ENCODE measurements at places on chromosomes 7 and 10.

- no peak for DNase-seq
Observed at GRCh38 chr7:23346316-23346715, 47.2 kb downstream of the MALSU1 start.

GRCh38 chr7:1961701-1962276 is 271.0 kb downstream of the MAD1L1 start:
- no peak for DNase-seq

DNA sequence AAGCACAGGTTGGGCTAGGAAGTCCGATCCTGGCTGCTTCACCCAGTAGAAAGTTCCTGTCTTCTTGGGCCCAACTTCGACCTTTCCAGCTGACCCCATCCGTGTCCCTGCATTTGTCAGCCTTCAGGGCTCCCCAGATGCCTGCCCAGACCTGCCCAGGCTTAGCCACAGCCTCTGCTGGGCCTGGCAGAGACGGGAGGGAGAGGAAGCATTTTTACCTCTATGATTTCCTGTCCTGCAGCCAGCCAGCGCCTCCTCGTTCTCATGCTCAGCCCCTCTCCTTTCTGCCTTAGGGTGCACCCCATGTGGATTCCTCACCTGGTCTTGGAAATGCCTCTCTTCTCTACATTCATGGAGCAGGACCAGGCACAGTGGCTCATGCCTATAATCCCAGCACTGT is 3.7 kb downstream of the METTL27 start:
- DNase-seq = no peak

- DNase-seq = no peak
Observed at GRCh38 chr7:35993676-35994606, 159.1 kb upstream of the EEPD1 start.

DNA sequence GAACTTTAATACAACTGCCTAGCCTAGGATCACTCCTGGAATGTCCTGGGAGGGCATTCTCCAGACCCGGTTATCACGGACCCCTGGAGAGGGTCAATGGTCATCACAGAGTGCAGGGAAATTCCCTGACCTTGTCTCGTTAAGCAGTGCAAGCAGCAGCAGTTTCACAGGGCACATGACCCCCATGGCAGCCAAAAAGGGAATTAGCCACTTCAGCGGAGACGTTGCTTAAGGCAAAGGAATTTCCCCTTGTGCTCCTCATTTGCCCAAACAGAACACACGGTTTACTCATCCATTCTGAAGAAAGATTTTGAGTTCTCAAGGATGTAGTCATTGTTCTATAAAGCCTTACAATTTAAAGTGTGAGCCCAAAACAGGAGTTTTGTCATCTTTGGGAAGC is 260.3 kb downstream of the SNX13 start:
- no peak for DNase-seq

- no peak for DNase-seq
Observed at GRCh38 chr10:105170521-105170920, 529.4 kb downstream of the SORCS3 start.

DNA sequence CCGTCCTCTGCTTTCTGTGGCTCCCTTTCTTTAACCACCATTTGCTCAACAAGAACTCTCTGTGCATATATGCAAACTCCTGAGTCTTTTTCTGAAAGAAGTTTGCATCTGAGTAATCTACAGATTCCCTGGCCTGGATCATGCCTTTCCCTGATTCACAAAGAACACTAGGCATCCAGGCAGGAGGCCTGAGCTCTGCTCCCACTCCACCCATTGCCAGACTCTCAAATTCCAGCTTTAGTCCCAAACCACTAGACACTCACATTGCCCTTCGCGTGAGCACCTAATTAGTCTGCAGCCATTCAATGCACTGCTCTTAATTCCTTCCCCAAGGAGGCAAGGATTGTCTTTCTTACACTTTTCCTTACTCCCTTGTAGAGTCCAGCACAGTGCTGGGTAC is 60.9 kb downstream of the ABCC2 start:
- DNase-seq = no peak

GRCh38 chr10:133475425-133475734 is 21.6 kb downstream of the SCART1 start:
- DNase-seq = no peak

DNA sequence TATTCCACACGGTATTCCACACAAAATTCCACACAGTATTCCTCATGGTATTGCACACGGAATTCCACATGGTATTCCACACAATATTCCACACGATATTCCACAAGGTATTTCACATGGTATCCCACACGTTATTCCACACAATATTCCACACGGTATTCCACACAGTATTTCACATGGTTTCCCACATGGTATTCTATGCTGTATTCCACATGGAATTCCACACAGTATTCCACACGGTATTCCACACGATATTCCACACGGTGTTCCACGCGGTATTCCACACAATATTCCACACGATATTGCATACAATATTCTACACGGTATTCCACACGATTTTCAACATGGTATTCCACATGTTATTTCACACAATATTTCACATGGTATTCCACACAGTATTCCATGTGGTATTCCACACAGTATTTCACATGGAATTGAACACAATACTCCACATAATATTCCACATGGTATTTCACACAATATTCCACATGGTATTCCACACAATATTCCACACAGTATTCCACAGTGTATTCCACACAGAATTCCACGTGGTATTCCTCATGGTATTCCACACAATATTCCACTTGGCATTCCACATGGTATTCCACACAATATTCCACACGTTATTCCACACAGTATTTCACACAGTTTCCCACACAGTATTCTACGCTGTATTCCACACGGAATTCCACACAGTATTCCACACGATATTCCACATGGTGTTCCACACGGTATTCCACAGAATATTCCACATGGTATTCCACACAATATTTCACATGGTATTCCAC is 136.0 kb upstream of the CHST15 start:
- DNase-seq = no peak

GRCh38 chr7:66903360-66904062 is 17.5 kb upstream of the TMEM248 start:
- no peak for DNase-seq

- DNase-seq = no peak
Observed at GRCh38 chr7:82044497-82045080, 274.7 kb upstream of the HGF start.

DNA sequence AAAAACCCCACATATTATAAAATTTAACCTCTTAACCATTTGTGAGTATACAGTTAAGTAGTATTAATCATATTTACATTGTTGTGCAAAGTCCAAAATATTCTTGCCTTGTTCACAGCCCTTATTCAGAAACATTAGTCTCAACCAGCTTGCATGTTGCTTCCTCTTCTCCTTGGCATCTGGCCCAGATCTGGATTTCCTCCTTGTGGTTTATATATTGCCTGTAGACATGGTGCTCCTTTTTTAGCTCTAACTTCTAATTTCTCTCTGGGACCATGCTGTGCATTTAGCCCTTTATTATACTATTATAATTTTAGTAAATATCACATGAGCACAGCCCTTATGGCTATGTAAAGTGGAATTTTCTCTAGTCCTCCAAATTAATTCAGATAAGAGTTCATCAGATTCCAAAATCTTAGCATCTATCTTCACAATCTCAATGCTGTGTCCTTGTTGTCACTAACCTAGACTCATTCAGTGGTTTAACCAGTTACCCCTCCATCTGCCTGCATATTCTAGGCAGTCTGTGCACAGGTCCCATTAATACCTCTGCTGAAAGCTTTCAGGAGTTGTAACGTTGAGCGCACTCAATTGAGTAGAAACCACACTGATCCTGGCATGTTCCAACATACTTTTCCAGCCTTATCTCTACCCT is 7.9 kb downstream of the CPED1 start:
- no peak for DNase-seq

GRCh38 chr7:1411414-1411813 is 47.9 kb downstream of the MICALL2 start:
- DNase-seq = no peak

DNA sequence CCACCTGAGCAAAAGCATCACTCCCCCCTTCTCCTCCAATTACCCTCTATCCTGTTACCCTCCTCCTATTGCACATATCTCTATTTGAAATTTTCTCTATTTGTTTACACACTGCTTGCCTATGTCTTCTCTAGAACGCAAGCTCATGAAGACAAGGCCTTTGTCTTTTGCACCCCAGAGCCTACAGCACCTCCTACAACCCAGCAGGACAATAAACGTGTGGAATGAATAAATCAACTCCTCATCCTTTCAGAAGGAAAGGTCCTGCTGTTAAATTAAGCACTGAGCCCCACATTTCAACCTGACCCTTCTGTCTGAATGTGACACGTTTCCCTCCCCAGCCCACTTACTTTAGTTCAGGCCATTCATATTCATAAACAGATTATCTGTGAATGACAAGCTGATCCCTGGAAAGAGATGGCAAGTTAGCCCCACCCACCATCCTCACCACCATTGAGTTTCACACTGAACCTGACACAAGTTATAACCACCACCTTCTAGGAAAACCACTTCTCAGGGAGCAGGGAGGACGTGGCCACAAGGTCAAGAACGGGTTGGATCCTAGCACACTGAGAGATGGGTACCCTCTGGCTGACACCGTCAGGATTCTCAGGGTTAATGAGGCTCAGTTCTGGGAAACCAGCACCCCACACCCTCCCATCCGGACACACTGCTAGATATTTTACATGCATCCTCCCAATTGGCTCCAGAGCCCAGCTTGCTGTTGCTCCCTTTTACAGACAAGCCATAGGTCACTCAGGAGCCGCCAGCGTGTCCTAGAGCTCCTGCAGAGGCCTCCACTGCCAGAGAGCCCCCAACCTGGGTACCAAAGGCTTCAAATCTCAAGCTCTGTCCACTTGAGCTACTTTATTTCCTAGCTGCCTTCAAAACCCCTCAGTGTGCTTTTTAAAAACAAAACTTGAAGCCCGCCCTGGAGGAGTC is 934 bp downstream of the PRTFDC1 start:
- DNase-seq = no peak

DNA sequence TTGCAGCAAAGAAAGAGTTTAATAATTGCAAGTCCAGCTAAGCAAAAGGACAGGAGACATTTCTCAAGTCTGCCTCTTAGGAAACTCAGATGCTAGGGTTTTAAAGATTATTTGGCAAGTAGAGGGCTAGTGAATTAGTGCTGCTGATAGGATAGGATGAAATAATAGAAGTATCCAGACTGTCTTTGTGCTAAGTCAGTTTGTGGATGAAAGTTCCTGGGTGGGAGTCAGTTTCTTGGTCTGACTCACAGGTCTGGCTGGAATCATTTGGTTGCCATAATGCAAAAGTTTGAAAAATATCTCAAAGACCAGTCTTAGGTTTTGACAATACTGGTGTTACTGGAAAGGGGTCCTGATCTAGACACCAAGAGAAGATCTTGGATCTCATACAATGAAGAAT is 42.6 kb upstream of the INHBA start:
- DNase-seq = no peak

- DNase-seq = no peak
Observed at GRCh38 chr10:24480447-24480846, 243.2 kb downstream of the ARHGAP21 start.

Measured in stimulated activated CD8-positive, alpha-beta memory T cell treated with anti-CD3 and anti-CD28 coated beads, Interleukin-2, amount 100 ng/mL, for 48 hours (primary cell).